Stimulated activated CD4-positive, alpha-beta T cell treated with anti-CD3 and anti-CD28 coated beads, Interleukin-2, amount 100 ng/mL, for 48 hours (primary cell): ENCODE measurements at places on chromosomes 16 and 17.

- DNase-seq = no peak
Measured at GRCh38 chr17:13374203-13375143, 227.3 kb downstream of the HS3ST3A1 start.

GRCh38 chr16:86359571-86359970, 150.8 kb upstream of the FOXF1 start:
- no peak for DNase-seq

- no peak for DNase-seq
Measured at GRCh38 chr16:80123189-80123588, 417.6 kb upstream of the DYNLRB2 start.

DNA sequence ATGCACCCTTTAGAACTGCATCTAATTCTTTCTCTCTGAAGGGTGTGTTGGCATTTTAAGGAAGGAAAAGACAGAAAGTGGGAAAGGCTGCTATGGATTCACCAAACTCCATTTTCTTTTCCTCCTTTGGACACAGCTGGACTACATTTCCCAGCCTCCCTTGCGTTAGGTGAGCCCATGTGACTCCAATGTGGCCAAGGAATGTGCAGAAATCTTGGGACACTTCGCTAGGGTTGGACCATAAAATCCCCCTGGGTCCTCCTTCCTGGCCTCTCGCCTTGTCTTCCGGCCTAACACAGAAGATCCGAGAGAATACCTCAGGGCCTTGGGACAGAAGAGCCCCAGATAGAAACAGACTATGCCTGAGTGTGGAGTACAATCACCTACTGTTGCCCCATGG, 56.3 kb downstream of the ABCC12 start:
- DNase-seq = no peak

DNA sequence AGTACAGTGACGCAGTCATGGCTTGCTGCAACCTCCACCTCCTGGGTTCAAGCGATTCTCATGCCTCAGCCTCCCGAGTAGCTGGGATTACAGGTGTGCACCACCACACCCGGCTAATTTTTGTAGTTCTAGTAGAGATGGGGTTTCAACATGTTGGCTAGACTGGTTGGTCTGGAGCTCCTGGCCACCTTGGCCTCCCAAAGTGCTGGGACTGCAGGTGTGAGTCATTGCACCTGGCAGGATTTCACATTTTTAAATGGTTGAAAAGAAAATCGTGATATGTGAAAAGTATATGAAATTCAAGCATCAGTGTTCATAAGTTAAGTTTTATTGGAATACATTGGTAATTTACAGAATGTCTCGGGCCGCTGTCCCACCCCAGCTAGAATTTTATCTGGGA, 2.6 kb downstream of the RMI2 start:
- no peak for DNase-seq

DNA sequence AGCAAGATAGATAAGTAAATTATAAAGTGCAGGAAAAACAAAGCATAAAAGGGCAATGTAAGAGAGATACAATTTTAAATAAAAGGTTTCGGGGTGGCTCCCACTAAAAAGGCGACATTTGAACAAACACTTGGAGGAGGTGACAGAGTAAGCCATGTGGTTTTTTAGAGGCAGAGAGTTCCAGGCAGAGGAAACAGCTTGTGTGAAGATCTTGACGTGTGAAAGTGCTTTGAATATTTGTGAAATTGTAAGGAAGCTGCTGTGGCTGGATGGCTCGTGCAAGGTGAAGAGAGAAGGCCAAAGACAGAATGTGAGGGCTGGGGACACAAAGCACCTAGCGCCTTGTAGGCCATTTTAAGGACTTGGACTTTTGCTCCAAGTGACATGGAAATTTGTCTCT, 28.6 kb upstream of the HYDIN start:
- DNase-seq = no peak

DNA sequence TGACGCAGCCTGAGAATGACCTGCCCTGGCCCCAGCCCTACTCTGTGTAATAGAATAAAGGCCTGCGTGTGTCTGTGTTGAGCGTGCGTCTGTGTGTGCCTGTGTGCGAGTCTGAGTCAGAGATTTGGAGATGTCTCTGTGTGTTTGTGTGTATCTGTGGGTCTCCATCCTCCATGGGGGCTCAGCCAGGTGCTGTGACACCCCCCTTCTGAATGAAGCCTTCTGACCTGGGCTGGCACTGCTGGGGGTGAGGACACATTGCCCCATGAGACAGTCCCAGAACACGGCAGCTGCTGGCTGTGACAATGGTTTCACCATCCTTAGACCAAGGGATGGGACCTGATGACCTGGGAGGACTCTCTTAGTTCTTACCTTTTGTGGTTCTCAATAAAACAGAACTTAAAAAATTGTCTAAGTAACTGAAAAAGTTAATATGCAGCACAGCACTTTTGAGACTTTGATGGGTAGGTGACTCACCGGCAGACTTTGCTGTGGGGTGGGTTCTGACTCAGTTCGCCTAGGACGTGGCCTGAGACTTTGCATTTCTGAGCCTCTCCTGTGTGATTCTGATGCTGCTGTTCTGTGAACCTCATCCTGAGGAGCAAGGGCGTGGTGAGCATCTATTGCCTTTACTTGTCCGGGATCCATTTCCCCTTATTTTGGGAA, 5.7 kb downstream of the LAT start:
- peak; percentile 63 for DNase-seq

- no peak for DNase-seq
Measured at GRCh38 chr17:3988297-3989040, 24.2 kb upstream of the ATP2A3 start.

DNA sequence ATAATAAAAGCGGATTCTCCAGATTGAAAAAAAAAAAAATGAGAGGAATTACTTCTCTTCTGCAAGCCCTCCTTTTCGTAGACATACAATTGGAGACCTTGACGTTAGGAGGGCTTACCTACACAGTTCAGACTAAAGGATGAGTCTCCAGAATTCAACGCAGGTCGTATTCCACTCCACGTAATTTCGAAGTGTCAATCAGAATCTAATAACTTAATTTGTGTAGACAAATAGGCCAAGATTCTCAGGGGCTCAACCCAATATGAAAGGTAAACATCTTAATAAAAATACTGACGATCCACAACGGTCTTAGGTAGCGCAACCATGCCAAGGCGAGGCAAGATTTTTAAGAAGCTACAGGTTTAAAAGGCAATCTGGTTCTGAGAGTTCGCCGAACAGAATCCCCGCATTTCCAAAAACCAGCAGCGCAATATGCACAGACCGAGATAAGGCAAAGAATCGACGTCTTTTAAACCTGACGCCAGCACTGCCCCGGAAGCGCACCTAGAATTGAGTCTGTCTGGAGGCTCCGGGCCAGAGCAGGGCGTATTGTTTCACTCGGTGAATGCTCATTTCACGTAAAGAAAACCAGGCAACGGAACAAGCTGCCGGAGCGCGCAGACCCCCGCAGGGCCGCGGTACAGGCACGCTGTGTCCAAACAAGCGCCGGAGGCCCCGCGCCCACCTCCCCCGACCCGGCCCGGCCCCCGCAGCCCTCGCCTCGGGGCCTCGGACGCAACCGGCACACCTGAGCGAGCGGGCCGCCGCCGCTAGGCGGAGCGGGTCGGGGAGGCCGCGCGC, 623 bp downstream of the MBTPS1 start:
- DNase-seq = peak; percentile 32

DNA sequence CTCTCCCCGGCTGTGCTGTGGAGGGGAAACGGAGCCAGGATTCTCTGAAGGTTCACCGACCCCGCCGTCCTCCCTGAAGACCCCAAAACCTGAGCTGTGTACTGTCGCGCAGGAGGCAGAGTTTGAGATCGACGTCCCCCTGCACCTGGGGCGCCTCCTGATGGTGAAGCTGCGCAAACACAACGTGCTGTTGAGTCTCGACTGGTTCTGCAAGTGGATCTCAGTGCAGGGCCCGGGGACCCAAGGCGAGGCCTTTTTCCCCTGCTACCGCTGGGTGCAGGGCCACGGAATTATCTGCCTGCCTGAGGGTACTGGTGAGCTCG, 62.6 kb upstream of the TEKT1 start:
- DNase-seq = peak; percentile 24

GRCh38 chr17:56982312-56982711, 4.4 kb downstream of the SCPEP1 start:
- DNase-seq = no peak

DNA sequence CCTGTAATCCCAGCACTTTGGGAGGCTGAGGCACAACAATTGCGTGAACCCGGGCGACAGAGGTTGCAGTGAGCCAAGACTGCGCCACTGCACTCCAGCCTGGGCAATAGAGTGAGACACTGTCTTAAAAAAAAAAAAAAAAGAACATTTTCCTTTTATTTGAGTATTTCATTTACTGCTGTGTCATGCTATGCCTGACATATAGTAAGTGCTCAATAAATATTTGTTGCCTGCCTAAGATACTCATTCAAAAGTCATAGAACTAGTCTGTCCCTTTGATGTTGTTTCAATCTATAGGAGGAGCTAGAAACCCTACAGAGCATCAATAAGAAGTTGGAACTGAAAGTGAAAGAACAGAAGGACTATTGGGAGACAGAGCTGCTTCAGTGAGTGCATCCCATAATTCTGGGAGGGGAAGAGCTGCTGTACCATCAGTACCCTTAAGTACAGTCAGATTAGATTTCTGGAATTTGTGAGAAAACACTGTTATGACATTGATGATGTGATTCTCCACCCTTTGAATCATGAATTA, 20.0 kb downstream of the CALCOCO2 start:
- no peak for DNase-seq

GRCh38 chr17:2090804-2091534, 36.1 kb downstream of the HIC1 start:
- DNase-seq = no peak

GRCh38 chr16:69566240-69566980, 644 bp downstream of the NFAT5 start:
- DNase-seq = no peak

GRCh38 chr17:39667945-39668924, at the start of gene PNMT:
Gene PNMT, plus strand, starts transcription at chr17:39668453. Its CDS starts 23 bp downstream, at chr17:39668476.
- DNase-seq = peak; percentile 53

GRCh38 chr17:67633751-67634211, 84.0 kb upstream of the NOL11 start:
- no peak for DNase-seq

- DNase-seq = no peak
Measured at GRCh38 chr17:59702304-59702703, 4.9 kb downstream of the PTRH2 start.

- DNase-seq = no peak
Measured at GRCh38 chr17:64148017-64148631, 18.2 kb upstream of the ERN1 start.

DNA sequence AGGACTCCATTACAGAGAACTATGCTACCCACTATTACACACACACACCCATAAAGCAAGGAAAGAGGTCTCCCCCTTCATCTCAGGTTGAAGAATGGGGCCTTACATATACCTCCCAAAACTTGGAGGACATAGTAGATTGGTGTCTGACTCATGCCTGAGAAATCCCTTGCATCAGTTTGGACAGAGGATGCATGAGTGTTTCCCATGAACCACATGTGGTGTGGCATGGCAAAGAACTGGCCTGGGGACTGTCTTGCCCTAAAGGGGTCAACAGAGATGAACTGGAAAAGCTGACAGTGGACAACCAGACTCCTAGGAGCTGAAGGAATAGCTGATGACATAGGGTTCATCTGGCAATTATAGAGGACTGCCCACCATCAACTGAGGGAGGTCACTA, 54.0 kb downstream of the DYNLRB2 start:
- no peak for DNase-seq

- DNase-seq = no peak
Measured at GRCh38 chr16:79401782-79402181, 198.8 kb downstream of the MAF start.

DNA sequence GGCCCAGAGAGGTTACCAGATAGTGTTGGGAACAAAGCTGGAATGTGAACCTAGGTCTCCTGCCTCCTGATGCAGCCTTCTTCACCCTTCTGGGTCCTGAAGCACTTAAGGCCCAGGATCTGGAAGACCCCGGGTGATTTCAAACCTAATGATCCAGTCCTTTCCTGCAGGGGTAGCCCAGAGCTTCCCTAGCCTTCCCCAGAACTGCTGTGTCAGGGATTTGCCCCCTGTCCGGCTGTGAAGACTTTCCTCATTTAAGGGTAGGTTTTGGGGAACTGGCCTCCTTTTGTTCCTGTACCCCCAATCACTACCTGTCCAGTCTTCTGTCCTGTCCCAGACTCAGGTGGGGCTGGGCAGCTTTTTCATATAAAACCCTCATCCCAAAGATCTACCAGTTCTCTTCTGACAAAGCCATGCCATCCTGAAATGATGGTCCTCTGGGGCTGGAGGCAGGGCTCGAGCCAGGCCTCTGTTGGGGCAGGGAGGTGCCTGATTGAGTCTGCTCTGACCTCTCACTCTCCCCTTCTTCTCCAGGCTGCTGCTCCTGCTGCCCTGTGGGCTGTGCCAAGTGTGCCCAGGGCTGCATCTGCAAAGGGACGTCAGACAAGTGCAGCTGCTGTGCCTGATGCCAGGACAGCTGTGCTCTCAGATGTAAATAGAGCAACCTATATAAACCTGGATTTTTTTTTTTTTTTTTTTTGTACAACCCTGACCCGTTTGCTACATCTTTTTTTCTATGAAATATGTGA, 1.3 kb downstream of the MT1X start:
- no peak for DNase-seq

DNA sequence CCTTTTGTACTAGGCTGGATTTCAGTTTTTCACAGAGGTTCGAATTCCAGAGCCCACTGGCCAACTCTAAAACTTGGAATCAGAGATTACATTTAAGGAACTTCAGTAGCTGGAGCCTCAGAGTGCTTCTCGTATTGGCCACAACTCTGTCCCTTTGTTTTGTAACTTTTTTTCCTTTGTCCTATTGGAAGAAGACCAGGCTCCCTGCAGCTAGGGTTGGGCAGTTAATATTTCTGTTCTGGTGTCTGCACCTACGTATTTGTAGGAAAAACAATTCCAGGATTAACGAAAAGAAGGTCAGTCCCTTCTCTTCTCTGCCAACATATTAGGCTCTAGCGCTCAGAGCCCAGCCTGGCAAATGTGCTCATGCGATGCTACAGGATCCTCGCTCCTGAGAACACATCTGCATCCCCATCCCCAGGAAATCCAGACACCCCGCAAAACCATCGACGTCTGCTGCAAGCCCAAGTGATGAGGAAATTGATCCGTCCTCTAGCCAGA, 1.9 kb downstream of the CDH11 start:
- DNase-seq = no peak

DNA sequence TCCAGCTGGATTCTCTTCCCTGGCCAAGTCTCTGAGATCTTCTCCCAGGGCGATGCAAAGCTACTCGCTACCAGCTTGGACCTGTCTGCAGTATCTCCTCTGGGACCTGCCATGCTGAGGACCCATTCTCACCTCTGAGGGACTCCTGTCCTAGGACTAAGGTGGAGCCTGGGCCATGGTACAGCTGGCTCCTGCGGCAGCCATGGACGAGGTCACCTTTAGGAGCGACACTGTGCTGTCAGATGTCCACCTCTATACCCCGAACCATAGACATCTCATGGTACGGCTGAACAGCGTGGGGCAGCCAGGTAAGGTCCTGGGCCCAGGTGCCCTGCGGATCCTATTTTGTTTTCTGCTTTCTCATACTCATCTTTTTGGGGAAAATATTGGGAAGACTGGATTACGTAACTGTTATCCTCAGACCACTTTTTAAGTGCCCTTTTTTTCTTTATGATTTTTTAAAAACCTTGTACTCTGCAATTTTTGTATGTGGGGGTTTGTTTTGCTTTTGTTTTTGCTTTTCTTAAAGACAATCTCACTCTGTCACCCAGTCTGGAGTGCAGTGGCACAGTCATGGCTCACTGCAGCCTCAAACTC, 4.1 kb downstream of the METTL22 start:
- DNase-seq = no peak

- no peak for DNase-seq
Measured at GRCh38 chr17:74528491-74529199, 2.6 kb downstream of the CD300LB start.

GRCh38 chr17:43679911-43680310, 18.2 kb upstream of the MEOX1 start:
- no peak for DNase-seq

GRCh38 chr16:65657071-65657494, 535.2 kb upstream of the CDH11 start:
- no peak for DNase-seq
